Hematopoietic multipotent progenitor cell treated with erythropoietin and hydrocortisone succinate and interleukin-3 and kit ligand, for 15 days (in vitro differentiated cells): ENCODE measurements at places on chromosomes 7 and 10.
A peak's percentile ranks its signal among the peaks of the same experiment; 100 is the strongest.

DNA sequence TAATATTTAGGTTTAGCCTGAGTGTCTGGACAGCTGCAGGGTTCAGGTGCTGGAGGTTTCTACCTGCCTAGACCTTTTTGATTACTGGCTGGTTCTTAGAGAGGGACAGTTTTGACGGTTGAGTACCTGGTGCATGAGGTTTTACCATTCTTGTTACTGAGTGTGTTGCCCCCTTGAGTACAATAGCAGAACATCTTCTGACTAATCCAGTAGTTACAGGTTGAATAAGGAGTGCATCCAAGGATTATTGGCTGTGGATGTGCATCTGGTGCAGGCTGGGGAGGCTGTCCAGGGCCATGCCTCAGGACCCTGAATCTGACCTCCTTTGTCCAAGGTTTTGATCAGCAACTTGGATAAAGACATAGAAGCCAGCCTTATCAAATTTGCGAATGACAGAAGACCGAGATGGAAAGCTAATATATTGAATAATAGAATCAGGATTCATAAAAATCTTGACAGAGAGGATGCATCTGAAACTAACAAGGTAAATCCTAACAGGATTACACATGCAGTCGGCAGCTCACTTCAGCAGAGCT, 23.1 kb downstream of the PLPP4 start:
- no peak for DNase-seq

- DNase-seq, result no peak
Measured at GRCh38 chr7:13115855-13116254, 428.4 kb downstream of the ARL4A start.

- DNase-seq, result peak; percentile 7
Measured at GRCh38 chr10:88728107-88728763, 22.2 kb downstream of the LIPK start.

DNA sequence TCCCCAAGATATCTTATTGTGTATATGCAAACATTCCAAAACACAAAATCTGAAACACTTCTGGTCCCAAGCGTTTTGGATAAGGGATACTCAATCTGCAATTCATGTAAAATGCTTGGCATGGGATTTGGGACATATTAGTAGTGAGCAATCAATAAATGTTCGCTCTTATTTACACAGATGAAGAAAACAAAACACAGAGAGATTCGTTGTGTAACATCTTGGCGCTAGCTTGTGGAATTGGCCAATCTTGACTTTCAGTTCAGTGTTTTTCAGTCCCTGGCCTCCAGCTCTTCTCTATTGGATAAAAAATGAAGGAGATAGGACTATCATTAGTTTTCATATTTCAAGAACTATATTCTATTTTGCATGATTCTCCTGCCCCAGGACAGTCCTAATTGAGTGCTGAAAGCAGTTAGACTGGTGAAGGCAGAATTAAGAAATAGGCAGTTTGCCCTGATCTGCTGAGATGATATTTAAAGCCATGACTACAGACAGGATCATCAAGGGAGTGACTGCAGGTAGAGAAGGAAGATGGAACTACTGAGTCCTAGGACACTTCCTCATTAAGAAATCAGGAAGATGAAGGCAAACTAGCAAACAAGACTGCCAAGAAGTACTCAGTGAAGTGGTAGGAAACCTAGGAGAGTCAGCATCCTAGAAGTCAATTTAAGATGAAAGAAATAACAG, 1.8 kb downstream of the PNLIPRP3 start:
- DNase-seq, result no peak

- DNase-seq, result no peak
Measured at GRCh38 chr10:114957122-114957521, 19.1 kb downstream of the TRUB1 start.

GRCh38 chr10:110056822-110057221, 49.0 kb downstream of the ADD3 start:
- no peak for DNase-seq

GRCh38 chr10:102433619-102434046, 1.3 kb upstream of the CUEDC2 start:
- no peak for DNase-seq

GRCh38 chr10:96975136-96975535, 143.0 kb downstream of the LCOR start:
- DNase-seq, result no peak
